ENCODE measurements at places on chromosomes 7 and 10. TPM values are rescaled to one million over a fixed set of nuclear protein-coding genes. Genes with fewer than 3 reads are reported as not detected.
A peak's percentile ranks its signal among the peaks of the same experiment; 100 is the strongest.

GRCh38 chr10:33720161-33720560 lies 385.7 kb upstream of the NRP1 start:
- no peak overlapping the region for H3K27ac ChIP-seq
- no peaks in the 10 kb centered on the region for H3K27me3 ChIP-seq
- H3K36me3 ChIP-seq = no peaks in the 10 kb centered on the region
- peaks cover 14% of the 10 kb centered on the region for H3K4me1 ChIP-seq
- peak; percentile 40 for DNase-seq

DNA sequence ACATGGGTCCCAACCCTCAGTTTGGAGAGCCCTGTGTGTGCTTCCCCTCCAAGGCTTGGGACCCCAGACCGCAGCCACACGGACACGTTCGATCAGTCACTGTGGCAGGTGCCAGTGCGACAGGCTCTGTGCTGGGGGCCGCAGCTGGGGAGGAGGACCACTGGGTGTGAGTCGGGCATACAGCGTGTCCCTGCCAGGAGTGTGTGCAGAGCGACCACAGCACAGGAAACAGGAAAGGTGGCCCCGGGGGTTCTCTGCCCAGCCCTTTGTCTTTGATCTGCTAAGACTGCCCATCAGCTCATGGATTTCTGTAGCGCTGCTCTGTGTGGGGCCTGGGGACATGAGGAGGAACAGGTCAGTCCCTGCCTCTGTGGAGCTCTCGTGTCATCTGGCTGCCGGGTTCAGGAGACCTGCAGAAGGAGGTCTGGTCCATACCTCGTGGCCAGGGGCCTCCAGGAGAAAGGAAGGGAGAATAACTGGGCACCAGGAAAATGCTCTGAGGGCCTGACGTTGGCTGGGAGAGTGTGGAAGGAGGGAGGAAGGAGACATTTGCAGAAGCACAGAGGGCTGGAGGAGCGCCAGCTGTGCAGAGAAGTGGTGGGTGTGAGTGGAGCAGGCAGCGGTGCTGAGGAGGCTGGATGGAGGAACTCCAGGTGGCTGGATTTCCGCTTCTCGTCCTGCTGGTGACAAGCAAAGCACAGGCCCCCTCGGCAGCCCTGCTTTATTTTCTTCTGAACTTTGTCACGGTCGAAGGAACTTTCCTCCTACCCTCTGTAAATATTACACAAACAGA lies 4.1 kb downstream of the NUDT1 start:
- peaks cover 6% of the 10 kb centered on the region for H3K4me1 ChIP-seq
- no peaks in the 10 kb centered on the region for H3K27me3 ChIP-seq
- H3K4me3 ChIP-seq = no peak overlapping the region
- no peak overlapping the region for H3K27ac ChIP-seq
- DNase-seq = no peak
- H3K36me3 ChIP-seq = no peaks in the 10 kb centered on the region

GRCh38 chr7:79281426-79281825 lies 172.0 kb downstream of the MAGI2 start:
- H3K27ac ChIP-seq = no peak overlapping the region
- no peak overlapping the region for H3K4me3 ChIP-seq
- H3K36me3 ChIP-seq = no peaks in the 10 kb centered on the region

DNA sequence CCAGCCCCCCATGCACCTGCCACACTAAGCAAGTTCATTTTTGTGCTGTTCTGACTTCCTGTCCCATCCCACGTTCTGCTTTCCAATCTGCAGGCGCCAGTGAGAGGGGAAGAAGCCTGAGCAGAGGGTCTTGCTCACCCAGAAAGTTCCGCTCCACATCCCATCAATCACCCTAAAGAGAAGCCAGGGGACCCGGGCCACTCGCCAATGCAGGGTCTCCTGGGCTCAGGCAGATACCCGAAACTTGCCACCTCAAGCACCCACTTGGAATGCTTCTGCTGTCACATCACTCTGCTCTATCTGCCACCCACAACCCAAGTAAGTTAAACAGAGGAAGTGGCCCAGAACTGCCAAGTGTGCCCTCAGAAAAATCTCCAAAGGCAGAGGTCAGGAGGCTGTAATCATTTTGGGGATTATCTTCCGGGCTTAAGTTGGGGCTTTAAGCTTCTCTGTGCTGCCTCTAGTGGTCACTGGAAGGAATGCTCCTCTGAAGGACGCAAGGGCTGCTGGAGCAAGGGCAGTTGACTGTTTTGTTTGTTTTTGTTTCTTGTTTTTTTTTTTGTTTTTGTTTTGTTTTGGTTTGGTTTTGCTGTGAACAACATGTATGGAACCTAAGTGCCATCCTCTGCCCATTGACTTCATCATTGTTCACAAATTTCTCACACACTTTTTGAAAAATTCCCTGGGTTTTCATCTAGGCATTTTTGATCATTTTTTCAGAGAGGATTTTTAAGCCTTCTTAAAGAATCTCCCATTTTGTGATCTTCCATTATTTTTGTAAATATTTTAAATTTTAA lies 25.5 kb downstream of the PRR15 start:
- no peaks in the 10 kb centered on the region for H3K27me3 ChIP-seq
- peak; percentile 64 for DNase-seq
- H3K27ac ChIP-seq = no peak overlapping the region
- no peak overlapping the region for H3K4me3 ChIP-seq
- H3K36me3 ChIP-seq = no peaks in the 10 kb centered on the region
- no peaks in the 10 kb centered on the region for H3K4me1 ChIP-seq

- DNase-seq = no peak
- no peak overlapping the region for H3K27ac ChIP-seq
- H3K4me3 ChIP-seq = no peak overlapping the region
- H3K27me3 ChIP-seq = no peaks in the 10 kb centered on the region
Observed at GRCh38 chr7:151133986-151134742, 33.3 kb downstream of the GBX1 start.

- H3K27ac ChIP-seq = no peak overlapping the region
- no peaks in the 10 kb centered on the region for H3K36me3 ChIP-seq
- no peak overlapping the region for H3K4me3 ChIP-seq
- no peaks in the 10 kb centered on the region for H3K4me1 ChIP-seq
- DNase-seq = no peak
- no peaks in the 10 kb centered on the region for H3K27me3 ChIP-seq
Observed at GRCh38 chr10:1658658-1659057, 78.7 kb downstream of the ADARB2 start.

DNA sequence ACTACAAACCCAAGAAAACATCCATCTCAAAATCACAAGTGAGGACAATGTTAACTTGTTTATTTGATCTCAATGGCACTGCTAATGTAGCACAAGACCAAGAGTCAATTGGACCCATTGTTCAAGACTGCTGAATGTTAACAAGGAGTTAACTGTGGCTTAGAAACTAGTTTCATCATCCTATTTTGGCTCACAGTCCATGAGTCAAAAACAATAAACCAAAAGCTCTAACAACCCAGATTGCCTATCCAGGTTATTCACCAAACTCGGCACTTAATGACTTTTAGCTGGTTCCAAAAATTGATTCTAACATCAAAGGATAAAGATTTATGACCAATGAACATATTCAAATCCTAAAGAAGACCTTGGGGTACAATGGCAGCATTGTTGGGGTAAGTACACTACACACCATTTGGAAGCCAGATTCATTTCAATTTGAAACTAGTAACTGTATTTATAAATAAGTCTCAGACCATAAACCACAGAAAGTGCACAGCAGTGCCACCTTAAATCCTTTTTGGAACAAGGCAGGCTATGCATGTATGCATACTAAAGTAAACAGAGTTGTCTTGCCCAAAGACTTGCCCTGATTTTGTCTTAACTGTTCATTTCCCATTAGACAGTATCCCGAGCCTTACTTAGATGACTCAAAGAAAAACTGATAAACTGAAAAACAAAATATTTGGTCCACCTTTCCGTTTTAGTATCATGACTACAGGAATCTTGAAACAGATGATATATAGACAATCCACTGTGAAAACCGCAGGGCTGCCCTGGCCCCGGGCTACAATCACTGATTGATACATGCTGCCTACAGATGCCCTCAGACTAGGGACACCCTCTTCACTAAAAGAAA lies 84.5 kb downstream of the SRPK2 start:
- no peaks in the 10 kb centered on the region for H3K27me3 ChIP-seq
- peaks cover 4% of the 10 kb centered on the region for H3K4me1 ChIP-seq
- H3K36me3 ChIP-seq = no peaks in the 10 kb centered on the region
- no peak overlapping the region for H3K27ac ChIP-seq
- DNase-seq = no peak

GRCh38 chr10:3000048-3000447 lies 67.3 kb upstream of the PFKP start:
- DNase-seq = no peak
- no peaks in the 10 kb centered on the region for H3K4me1 ChIP-seq
- H3K4me3 ChIP-seq = no peak overlapping the region
- no peaks in the 10 kb centered on the region for H3K36me3 ChIP-seq
- no peaks in the 10 kb centered on the region for H3K27me3 ChIP-seq
- H3K27ac ChIP-seq = no peak overlapping the region

DNA sequence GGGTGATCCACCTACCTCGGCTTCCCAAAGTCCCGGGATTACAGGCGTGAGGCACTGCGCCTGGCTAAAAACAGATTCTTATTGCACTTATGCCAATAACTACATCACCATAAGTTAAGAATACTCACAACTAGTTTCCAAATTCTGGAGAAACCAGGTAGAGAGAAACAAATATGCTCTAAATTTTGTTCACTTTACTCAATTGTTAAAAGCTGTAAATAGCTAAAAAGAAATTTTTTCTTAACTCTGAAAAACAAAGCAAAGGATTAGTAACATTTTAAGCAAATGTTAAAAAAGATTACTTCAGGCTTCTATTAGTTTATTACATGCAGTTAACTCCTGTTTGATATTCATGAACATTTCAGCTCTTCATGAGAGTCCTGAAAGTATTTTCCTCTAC lies 28.3 kb upstream of the ZMIZ2 start:
- H3K4me1 ChIP-seq = no peaks in the 10 kb centered on the region
- DNase-seq = no peak
- H3K27ac ChIP-seq = no peak overlapping the region
- no peaks in the 10 kb centered on the region for H3K36me3 ChIP-seq

GRCh38 chr10:123997486-123998196 lies 95.8 kb downstream of the CHST15 start:
- no peaks in the 10 kb centered on the region for H3K36me3 ChIP-seq
- no peaks in the 10 kb centered on the region for H3K27me3 ChIP-seq
- peaks cover 15% of the 10 kb centered on the region for H3K4me1 ChIP-seq

DNA sequence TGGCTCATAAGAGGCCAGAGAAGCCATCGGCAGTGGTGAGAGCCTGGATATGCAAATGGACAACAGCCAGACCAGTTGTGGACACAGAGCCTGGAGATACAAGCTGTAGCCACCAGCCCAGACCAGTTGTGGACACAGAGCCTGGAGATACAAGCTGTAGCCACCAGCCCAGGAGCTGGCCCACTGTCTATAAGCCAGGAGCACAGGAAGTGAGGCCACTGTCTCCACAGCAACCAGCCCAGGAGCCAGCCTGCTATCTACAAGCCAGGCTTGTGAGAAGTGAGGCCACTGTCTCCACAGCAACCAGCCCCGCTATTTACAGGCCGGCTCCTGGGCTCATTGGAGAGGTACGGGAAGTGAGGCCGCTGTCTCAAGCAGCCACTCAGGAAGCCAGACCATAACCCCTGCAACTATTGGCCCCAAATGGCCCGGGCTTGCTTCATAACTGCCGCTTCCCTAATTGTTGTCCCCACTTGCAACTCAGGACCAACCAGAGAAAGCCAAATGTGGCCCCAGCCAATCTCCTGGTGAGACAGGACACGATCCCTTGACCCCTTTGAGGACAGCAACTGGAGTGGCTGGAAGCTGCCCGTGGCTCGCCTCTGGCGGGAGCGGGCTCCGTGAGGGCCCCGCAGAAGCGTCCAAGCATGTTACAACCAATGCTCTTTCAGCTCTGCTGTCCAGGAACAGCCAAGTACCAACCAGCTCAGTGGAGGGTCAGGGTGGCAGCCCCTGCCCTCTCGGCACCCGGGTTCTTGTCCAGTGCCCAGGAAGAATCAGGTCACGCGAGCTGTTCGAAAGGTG lies 44.1 kb upstream of the CNPY1 start:
- H3K36me3 ChIP-seq = no peaks in the 10 kb centered on the region
- no peak for DNase-seq
- no peak overlapping the region for H3K27ac ChIP-seq
- H3K4me1 ChIP-seq = no peaks in the 10 kb centered on the region

- no peak for DNase-seq
- H3K36me3 ChIP-seq = no peaks in the 10 kb centered on the region
- H3K27ac ChIP-seq = no peak overlapping the region
- no peaks in the 10 kb centered on the region for H3K27me3 ChIP-seq
- no peaks in the 10 kb centered on the region for H3K4me1 ChIP-seq
Observed at GRCh38 chr7:139116999-139117398, 7.5 kb upstream of the ZC3HAV1 start.

DNA sequence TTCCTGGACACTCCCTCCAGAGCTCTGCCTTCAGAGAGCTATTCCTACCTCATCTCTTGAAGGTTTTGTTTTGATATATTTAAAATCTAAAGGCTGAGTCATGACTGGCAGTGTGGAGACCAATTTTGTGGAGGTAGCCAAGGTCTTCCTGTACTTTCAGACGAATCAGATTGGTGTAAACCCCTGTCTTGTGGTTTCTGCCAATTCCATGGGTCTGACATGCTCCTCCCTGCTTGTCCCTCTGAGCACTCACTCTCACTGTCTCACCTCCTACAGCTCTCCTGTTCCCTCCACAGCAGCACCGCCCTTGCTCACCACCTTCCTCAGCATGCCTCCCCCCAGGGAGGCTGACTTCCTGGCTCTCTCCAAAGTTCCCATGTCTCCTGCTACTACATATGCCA lies 179.8 kb downstream of the NPSR1 start:
- DNase-seq = no peak
- no peak overlapping the region for H3K27ac ChIP-seq
- no peaks in the 10 kb centered on the region for H3K36me3 ChIP-seq
- no peaks in the 10 kb centered on the region for H3K27me3 ChIP-seq

DNA sequence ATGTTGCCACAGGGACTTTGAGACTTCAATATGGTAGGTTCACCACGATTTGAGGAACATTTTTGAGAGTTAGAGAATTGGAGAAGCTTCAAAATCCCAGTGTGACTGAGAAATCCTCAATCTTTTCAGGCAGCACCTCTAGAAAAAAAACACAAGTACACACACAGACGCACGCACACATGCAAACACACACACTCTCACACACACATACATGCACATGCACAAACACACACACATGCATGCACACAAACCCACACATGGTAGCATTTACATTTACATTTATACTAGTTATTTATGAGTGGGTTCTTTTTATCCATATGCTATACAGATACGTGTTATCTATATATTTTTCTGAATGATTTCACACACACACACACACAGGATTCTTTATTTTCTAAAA lies 901.9 kb downstream of the GATA3 start:
- no peak overlapping the region for H3K4me3 ChIP-seq
- no peaks in the 10 kb centered on the region for H3K36me3 ChIP-seq
- no peaks in the 10 kb centered on the region for H3K27me3 ChIP-seq
- no peaks in the 10 kb centered on the region for H3K4me1 ChIP-seq
- no peak overlapping the region for H3K27ac ChIP-seq
- DNase-seq = no peak

GRCh38 chr7:81690251-81690650 lies 79.6 kb downstream of the HGF start:
- H3K36me3 ChIP-seq = no peaks in the 10 kb centered on the region
- DNase-seq = no peak
- H3K27ac ChIP-seq = no peak overlapping the region
- H3K4me3 ChIP-seq = no peak overlapping the region
- no peaks in the 10 kb centered on the region for H3K27me3 ChIP-seq

Gene PDK4
- 29.6 TPM for total RNA-seq

Gene STEAP1B
- total RNA-seq = 11.3 TPM

Gene TMEM176A
- total RNA-seq = 4.2 TPM

Gene LAMB4
- total RNA-seq = 3.0 TPM

Gene C1GALT1
- 20.4 TPM for total RNA-seq

Gene CREB5
- 2.9 TPM for total RNA-seq
